ENCODE measurements at places on chromosomes 1 and 21.

DNA sequence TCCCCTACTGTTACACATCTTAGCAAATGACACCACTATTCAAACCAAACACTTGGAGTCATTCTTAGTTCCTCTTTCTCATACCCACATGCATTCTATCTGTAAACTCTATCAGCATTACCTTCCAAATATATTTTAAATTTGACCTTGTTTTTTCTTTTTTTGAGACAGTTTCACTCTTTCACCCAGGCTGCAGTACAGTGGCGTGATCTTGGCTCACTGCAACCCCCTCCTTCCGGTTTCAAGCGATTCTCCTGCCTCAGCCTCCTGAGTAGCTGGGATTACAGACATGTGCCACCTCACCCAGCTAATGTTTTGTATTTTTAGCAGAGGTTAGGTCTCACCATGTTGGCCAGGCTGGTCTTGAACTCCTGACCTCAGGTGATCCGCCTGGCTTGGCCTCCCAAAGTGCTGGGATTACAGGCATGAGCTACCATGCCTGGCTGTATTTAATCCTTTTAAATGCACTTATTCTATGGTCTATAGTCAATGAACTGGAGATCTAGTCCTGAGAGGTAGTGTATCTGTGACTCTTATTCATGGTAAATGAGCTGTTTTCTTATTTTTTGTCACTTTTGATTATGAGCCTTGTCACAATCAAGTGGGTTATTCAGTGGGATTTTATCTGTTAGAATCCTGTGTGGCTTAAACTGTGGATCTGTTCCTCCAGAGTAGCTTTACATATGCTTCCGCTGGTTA, 73.1 kb downstream of the GATAD2B start:
- no peak for DNase-seq

DNA sequence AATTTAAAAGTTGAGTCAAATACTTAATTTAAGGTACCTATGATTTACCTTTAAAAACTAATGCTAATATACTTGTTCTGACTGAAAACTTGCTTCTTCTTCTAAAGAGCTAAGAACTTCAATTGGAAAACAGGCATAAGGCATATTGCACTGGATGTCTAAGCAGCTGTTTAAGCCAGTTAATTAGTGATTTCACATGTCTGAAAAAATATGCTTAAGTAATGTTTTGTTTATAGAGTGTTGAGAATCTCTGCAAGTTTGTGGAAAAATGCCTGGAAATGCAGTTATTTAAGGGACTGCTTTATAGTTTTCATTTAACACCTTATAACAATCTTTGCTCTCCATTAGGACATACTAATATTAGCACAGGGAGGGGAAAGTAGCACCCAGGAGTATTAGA, 28.2 kb downstream of the UBE2U start:
- no peak for DNase-seq

DNA sequence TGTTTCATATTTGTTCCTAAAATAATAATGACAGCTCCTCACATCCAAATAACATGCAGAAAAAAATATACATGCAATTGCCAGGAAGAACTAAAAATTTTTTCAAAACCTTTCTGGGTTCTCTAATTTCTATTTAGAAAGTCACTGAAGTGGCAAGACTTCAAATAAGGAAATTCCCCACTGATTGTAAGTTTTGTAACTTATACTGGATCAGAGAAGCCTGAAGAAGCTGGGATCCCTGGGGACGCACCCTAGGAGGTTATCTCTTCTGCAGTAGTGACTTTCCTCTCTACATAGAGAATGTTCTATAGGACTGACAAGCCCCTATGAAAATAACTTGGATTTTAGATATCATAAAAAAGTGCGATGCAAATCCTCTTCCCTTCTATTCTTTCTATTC, 182.6 kb downstream of the MRPL39 start:
- DNase-seq, result no peak

- peak; percentile 83 for DNase-seq
Measured at GRCh38 chr21:39385299-39386145, 36.6 kb upstream of the HMGN1 start.

GRCh38 chr1:27967884-27968466, 8.2 kb downstream of the XKR8 start:
- no peak for DNase-seq

GRCh38 chr1:119790451-119791198, 20.6 kb downstream of the REG4 start:
- no peak for DNase-seq

DNA sequence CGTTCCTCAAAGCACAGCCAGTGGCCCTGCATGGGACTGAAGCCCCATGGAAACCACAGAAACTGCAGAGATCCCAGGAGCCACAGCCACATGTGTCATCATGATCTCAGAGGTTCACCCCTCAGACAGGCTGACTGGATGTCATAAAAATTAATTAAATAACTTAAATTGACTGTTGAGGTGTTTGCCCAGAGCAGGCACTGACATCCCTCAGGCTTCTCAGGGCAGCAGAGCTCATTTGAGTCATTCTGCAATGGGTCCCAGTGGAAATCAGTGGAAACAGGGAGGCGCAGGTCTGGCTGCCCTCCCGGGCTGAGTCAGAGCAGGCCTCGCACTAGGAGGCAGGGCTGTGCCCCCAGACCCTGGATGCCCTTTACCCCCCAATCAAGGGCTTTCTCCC, 135.1 kb downstream of the CDC7 start:
- DNase-seq, result no peak

DNA sequence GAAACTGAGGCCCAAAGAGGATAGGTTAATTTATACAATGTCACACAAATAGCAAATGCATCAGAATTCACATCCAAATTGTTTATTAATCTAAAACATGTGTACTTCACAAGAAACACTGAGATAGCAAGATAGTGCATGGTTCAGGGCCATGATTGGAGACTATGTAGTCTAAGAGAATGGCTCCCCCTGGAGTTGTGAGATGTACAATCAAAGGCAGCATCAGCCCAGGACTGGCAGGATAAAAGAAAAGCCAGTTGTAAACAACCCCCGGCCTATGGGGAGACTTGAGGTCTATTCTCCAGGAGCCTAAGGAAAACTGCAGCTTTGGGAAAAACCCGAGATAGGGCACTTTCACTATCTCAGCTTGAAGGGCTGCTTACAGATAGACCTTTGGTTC, 511.0 kb downstream of the OMA1 start:
- DNase-seq, result no peak

DNA sequence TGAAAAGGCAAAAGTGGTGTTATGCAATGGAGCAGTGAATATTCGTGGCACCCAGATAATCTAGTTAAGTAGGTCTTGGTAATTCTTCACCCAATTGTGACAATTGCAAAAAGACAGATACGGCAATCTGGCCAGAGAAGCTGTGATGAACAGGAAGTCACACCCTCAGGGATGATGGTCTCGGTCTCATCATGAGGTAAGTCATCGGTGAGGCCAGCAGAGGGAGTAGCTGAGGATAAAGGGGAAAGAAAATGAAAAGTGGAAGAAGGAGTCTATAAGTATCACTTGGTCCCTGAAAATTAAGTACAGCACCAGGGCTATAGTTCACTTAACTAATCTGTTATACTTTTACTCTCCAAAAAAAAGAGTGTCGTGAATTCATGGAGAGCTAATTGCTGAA, 258.8 kb upstream of the NCAM2 start:
- no peak for DNase-seq

- DNase-seq, result no peak
Measured at GRCh38 chr1:96087719-96088118, 633.9 kb upstream of the PTBP2 start.

DNA sequence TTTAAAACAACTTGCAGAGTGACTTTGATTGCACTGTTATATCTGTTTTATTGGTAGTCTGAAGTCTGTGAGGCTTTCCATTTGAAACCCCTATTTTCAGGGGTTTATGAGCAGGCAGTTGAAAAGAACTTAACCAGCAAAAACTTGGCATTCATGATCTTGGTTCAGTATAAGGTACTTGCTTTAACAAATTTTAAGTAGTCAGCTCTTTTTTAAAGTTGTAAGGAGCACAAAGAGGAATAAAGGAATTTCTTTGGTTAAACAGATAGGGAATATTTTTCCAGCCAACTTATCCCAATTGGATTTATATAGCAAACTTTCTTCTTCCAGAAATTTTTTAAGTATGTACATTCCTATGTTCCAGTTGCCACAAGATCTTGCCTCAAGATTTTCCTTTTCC, 138.2 kb downstream of the RASAL2 start:
- DNase-seq, result no peak

GRCh38 chr1:72100771-72101170, 181.6 kb downstream of the NEGR1 start:
- DNase-seq, result no peak

DNA sequence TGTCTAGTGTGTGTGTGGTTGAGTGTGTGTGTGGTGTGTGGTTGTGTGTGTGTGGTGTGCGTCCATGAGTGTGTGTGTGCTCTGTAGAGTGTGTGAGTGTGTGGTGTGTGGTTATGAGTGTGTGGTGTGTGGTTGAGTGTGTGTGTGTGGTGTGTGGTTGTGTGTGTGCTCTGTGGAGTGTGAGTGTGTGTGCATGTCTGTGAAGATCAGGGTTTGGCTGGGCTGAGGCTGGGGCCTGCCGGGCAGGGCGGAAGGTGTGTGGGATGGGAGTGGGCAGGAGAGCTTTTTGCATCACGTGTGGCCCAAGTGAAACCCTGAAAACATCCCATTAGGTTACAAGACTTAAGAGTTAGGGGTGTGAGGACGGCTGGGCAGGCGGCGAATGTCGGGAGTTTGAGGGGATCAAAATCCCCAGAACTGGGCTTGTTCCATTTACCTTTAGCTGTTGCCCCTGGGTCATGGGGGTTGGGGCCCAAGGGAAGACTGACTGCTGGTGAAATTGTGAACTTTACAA, 2.9 kb upstream of the FCMR start:
- no peak for DNase-seq

DNA sequence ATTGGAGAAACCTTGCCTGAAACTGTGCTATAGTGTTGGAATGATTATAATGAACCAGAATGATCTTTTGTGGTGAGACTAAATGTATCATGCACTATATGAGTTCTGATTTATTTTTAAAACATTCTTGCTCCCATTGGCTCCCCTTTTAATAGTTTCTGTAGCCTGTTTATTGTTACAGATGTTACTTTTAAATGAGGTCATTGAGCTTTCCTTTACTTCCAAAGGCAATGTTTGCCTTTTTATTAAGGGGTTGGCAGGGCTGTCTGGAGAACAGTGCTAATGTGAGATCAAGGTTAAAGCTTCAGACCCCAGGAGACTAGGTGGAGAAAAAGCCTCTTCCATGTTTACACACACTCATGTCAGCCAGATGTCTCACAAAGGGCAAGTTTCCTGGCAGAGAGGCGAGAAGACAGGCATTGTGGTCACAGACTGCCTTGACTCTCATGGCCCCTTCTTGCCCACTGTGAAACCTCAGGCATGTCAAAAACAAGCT, 120.6 kb upstream of the RAVER2 start:
- peak; percentile 31 for DNase-seq

Data from dermis blood vessel endothelial cell (primary cell).